ENCODE measurements at places on chromosomes 12 and 14.
A peak's percentile ranks its signal among the peaks of the same experiment; 100 is the strongest.

GRCh38 chr12:123149088-123149487 is 1.8 kb downstream of the PITPNM2 start:
- DNase-seq = no peak
- peaks cover 21% of the 10 kb centered on the region for H3K36me3 ChIP-seq

DNA sequence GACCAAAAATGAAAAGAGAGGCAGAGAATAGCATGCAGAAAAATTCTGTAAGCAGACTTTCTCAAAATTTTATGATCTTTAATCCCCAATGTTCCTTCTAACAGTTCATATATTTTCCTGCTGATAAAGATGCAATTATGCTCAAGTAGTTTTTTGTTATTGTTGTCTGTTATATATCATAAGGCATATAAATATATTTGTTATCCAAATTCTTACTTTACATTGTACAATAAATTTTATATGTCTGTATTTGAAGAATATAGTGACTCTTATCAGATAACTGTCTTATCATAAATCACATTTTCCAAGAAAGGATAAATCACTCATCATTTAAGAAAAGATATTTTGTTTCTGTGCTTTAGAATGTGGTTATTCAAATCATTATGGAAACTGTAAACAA is 2.6 kb downstream of the RASSF9 start:
- no peak for DNase-seq
- H3K27ac ChIP-seq = no peak overlapping the region
- H3K27me3 ChIP-seq = no peaks in the 10 kb centered on the region
- peaks cover 22% of the 10 kb centered on the region for H3K36me3 ChIP-seq

- H3K4me1 ChIP-seq = no peaks in the 10 kb centered on the region
- no peaks in the 10 kb centered on the region for H3K36me3 ChIP-seq
- no peak overlapping the region for H3K27ac ChIP-seq
Measured at GRCh38 chr14:56412468-56413434, 166.8 kb upstream of the TMEM260 start.

GRCh38 chr14:105157872-105158271 is 10.7 kb downstream of the JAG2 start:
- no peaks in the 10 kb centered on the region for H3K27me3 ChIP-seq
- H3K4me3 ChIP-seq = no peak overlapping the region
- no peak for DNase-seq
- peaks cover 5% of the 10 kb centered on the region for H3K36me3 ChIP-seq
- no peak overlapping the region for H3K27ac ChIP-seq

DNA sequence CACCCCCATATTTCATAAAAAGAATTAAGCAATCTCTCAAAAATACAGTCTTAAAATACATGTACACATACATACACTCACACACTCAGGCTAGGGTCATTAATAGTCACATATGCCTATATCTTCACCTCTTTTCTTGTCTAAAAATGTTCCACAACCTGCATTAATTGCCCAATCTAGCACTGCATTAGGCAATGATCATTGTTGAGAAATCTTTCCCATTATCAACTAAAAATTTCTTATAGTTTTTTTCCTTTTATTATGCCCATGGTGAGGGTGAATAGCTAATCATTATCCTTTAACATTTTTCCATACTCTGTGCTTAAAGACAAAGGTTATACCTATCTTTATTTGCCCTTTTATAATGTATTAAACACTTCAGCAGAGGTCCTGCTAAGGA is 38.3 kb downstream of the FSCB start:
- H3K4me1 ChIP-seq = no peaks in the 10 kb centered on the region
- DNase-seq = no peak
- H3K36me3 ChIP-seq = no peaks in the 10 kb centered on the region
- no peak overlapping the region for H3K4me3 ChIP-seq
- H3K27ac ChIP-seq = no peak overlapping the region

GRCh38 chr12:111227476-111228420 is 141.1 kb downstream of the PHETA1 start:
- no peak for DNase-seq

DNA sequence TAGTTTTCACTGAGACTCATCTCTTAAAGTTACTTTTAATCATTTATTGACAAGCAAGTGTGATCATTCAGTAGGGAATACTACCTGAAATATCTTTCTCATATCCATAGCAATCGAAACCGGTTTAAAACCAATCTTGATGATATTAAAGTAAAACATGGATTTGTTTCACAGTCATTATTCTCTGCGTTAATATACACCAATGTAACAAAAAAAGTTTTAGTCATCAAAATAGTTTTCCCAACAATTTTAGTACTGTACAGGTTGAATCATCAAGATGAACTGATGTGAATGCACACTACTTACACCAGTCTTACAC is 137.0 kb upstream of the KRAS start:
- peaks cover 9% of the 10 kb centered on the region for H3K4me1 ChIP-seq
- H3K4me3 ChIP-seq = no peak overlapping the region
- no peaks in the 10 kb centered on the region for H3K27me3 ChIP-seq
- no peak overlapping the region for H3K27ac ChIP-seq
- no peak for DNase-seq

- H3K36me3 ChIP-seq = peaks cover 28% of the 10 kb centered on the region
- peaks cover 21% of the 10 kb centered on the region for H3K4me1 ChIP-seq
- H3K4me3 ChIP-seq = peak overlapping the region; percentile 84
Measured at GRCh38 chr12:121537814-121538698, 42.8 kb downstream of the KDM2B start.

DNA sequence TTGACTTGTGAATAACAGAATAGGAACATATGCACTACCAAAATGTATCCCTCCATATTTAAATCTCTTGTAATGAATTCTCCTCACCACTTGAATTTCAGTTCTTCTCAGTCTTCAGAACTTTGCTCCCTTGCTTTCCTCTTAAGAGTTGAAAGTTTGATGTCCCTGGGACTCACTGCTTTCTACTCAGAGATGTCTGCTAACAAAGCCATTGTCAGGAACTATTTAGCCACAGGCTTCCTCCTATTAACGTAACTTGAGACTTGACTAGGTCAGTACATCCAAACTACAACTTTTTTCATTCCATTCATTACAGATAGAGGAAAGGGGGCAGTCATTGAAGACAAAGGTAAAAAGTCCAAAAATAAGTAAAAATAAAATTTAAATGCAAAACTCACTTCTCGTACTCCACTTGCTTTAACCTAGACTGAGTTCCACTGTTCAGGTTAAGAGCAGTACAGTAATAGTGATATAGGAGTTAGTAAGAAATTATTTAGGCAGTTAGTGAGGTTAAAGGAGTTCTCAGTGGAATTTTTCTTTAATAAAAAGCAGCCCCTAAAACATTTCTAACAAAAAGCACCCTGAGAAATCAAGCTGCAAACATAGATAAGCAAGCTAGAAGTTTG is 364.2 kb downstream of the SOX5 start:
- H3K27me3 ChIP-seq = no peaks in the 10 kb centered on the region
- H3K4me3 ChIP-seq = no peak overlapping the region
- no peak overlapping the region for H3K27ac ChIP-seq
- H3K4me1 ChIP-seq = no peaks in the 10 kb centered on the region

DNA sequence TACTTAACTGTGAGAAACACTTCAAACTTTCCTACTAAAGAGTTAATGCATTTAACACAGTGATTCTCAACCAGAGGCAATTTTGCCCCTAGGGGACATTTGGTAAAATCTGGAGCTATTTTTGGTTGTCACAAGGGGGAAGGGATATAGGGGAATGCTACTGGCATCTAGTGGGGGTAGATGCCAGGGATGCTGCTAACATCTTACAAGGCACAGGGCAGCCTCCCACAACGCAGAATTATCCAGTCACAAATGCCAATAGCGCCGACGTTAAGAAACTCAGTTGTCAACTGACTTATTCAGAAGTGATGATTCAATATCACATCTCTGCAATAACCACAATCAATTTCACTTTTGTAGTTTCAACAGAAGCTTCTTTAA is 2.0 kb downstream of the EEA1 start:
- peaks cover 32% of the 10 kb centered on the region for H3K4me1 ChIP-seq
- peak overlapping the region; percentile 78 for H3K4me3 ChIP-seq
- DNase-seq = no peak
- H3K27me3 ChIP-seq = no peaks in the 10 kb centered on the region
- H3K27ac ChIP-seq = peak overlapping the region; percentile 95

- H3K4me3 ChIP-seq = no peak overlapping the region
- H3K27ac ChIP-seq = no peak overlapping the region
- no peak for DNase-seq
- H3K4me1 ChIP-seq = no peaks in the 10 kb centered on the region
- peaks cover 7% of the 10 kb centered on the region for H3K36me3 ChIP-seq
Measured at GRCh38 chr14:75837151-75837787, 144.5 kb downstream of the TGFB3 start.

DNA sequence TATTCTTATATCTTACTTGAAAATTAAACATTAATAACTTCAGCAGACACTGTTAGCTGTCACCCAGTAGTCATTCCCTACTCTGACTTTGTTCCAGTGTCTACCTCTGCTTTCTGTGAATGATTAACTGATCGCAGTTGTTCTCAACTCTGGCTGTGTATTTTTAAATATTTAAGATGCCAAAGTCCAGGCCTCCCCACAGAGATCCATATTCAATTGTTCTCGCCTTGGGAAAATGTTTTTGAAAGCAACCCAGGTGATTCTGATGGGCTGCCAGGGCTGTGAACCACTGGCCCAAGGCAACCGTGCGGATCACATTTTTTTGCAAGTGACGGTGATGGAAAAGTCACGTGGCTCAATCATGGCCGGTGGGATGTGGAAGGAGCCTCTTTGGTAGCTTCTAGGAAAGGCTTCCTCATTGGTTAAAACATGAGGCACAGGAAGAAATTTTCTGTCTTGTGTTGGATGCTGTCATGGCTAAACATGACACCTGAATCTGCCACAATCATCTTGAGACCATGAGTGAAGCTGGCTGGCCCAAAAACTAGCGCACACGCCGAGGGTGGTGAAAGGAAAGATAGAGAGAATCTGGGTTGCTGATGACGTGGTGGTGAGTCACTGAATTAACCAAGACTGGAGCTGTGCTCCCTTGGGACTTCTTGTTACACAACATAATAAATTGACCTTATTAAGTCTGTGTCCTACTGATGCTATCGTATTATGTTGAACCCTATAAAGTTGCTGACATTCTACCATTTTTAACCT is 37.2 kb downstream of the RDH12 start:
- peak; percentile 72 for DNase-seq
- H3K4me1 ChIP-seq = peaks cover 29% of the 10 kb centered on the region
- peak overlapping the region; percentile 97 for H3K27ac ChIP-seq

DNA sequence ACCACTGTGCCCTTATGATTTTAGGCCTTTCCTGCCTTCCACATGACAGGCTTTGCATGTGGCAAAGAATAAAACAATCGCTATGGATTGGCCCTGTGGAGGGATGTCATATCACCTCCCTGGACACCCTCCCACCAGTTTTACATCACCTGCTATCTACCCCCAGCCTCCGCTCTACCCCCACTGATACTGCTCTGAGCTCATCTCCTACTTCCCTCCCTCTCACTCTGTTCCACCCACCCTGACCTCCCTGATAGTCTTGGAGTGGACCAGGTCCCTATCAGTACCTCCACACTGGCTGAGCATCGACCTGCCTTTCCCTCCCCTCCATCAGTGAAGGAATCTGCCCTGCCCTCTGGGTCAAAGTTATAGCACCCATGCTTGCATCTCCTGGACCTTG is 91.8 kb upstream of the FOXN3 start:
- no peak overlapping the region for H3K4me3 ChIP-seq
- H3K36me3 ChIP-seq = no peaks in the 10 kb centered on the region
- H3K27me3 ChIP-seq = peaks cover 6% of the 10 kb centered on the region
- no peak overlapping the region for H3K27ac ChIP-seq
- no peak for DNase-seq

GRCh38 chr12:3772380-3772779 is 19.5 kb upstream of the CRACR2A start:
- DNase-seq = no peak
- H3K27me3 ChIP-seq = no peaks in the 10 kb centered on the region
- H3K36me3 ChIP-seq = no peaks in the 10 kb centered on the region
- H3K27ac ChIP-seq = no peak overlapping the region
- peaks cover 12% of the 10 kb centered on the region for H3K4me1 ChIP-seq

- H3K27ac ChIP-seq = no peak overlapping the region
- no peaks in the 10 kb centered on the region for H3K4me1 ChIP-seq
Measured at GRCh38 chr12:21945002-21945401, 3.8 kb upstream of the ABCC9 start.

- no peak for DNase-seq
- no peak overlapping the region for H3K27ac ChIP-seq
- no peak overlapping the region for H3K4me3 ChIP-seq
- peaks cover 21% of the 10 kb centered on the region for H3K4me1 ChIP-seq
- no peaks in the 10 kb centered on the region for H3K36me3 ChIP-seq
Measured at GRCh38 chr12:26281320-26281719, 85.9 kb downstream of the SSPN start.

DNA sequence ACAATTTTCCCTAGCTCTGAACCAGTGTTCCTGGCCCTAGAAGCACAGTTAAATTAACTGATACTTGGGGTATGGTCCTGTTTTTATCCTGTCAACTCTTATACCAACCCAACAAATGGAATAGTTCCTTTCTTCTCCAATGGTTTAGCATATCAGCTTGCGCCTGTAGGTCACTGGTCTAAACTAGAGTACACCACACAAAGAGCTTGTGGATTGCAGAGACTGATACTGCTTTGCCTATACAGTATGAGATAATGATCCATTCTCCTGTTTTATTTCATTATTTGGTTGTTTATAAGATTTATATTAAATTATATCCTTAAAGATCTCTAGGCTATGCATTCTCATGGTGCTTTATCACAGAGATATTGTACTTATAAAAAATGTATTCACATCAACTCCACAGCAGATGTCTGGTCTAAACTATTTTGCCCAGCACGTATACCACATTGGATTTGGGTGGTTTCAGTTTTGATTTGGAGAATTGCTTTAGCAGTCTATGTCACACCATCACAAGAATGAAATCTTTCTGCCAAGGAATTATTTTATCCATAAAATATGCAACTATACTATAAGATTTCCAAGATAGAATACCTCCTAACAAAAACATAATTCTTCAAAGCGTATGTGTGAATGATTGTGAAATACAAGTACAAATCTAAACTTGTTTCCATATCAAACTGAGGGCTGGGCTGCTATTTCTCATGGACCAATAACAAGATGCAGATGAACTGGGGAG is 142.1 kb downstream of the SLC16A7 start:
- H3K4me1 ChIP-seq = peaks cover 16% of the 10 kb centered on the region
- H3K4me3 ChIP-seq = no peak overlapping the region
- H3K27me3 ChIP-seq = no peaks in the 10 kb centered on the region
- H3K27ac ChIP-seq = no peak overlapping the region
- no peaks in the 10 kb centered on the region for H3K36me3 ChIP-seq
- DNase-seq = no peak

GRCh38 chr14:57392830-57393229 is 2.4 kb downstream of the NAA30 start:
- no peak for DNase-seq

DNA sequence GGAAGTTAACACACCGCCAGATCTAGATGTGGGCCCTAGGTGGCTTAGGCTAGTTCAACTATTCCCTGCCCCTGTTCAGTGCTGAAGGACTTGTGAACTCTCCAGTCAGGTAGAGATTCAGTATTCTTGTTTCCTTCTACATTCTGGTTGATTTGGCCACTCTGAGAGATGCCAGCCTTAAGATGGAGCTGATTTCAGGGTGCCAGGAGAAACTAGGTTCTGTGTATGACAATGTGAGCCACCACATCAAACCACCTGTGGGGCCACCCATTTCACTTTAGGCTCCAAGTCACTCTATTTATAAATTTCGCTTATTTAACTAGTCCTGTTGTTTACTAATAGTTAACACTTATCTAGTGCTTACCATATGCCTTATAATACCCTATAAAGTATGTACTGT is 26.0 kb downstream of the FRMD6 start:
- no peak overlapping the region for H3K4me3 ChIP-seq
- H3K27ac ChIP-seq = no peak overlapping the region
- no peak for DNase-seq
- no peaks in the 10 kb centered on the region for H3K27me3 ChIP-seq
- peaks cover 28% of the 10 kb centered on the region for H3K4me1 ChIP-seq

Data from Calu3 (cell line).